Bronchial epithelial cell (primary cell): ENCODE measurements at places on chromosomes 1 and 21.
A peak's percentile ranks its signal among the peaks of the same experiment; 100 is the strongest.

GRCh38 chr1:218748071-218748470 lies 402.9 kb downstream of the TGFB2 start:
- DNase-seq: peak; percentile 64

- DNase-seq: peak; percentile 79
Measured at GRCh38 chr1:94050254-94050653, 70.7 kb downstream of the ABCA4 start.

DNA sequence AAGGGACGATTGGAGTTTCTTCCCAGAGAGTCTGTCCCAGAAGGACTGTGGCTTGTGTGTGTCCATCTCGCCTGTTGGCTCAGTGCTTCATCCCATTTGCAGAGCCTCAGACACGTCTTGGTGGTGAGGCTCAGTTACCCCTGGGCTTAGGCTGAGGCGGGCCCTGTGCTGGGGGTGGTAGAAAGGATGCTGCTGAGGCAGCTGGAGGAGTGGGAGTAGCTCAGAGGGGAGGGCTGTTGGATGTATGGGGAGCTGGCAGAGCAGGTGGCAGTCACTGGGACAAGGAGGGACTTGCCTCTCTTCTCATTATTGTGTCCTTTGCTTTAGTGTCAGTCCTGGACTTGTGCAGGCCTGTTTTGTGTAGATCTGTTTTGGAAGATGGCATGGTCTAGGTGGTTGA lies 7.3 kb upstream of the MIIP start:
- no peak for DNase-seq

DNA sequence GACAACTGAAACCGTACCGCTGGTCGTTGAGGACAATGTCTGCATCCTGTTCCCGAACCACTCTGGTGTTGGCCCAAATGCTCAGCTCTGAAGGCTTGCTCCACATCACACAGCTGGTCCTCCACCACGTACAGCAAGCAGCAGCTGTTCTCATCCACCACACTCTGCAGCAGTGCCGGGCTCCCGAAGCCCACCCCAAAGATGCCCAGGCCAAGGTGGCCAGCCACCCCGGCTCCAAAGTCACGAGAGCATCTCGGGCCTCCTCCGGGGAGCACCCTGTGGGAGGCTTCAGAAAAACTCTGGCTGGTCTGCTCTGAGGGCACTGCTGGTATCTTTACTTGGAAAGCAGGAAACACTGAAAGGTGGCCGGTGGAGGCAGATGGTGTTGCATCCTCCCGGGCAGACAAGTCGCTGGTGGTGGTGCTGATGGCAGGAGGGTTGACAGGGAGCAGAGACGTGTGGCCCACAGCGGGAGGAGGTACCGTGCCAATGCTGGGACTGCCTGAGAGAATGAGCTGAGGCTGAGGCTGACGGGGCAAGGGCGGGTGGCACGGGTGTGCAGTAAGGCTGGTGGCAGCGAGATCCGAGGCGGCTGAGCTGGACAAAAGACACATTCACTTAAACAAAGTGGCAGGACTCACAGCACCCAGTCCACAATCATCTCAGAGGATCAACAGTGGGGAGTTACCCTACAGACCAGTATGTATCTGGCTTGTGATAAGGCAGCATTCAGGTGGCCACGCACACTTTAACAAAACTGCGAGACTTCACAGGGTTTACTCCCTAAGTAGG lies 6.5 kb upstream of the CCDC27 start:
- DNase-seq: no peak

DNA sequence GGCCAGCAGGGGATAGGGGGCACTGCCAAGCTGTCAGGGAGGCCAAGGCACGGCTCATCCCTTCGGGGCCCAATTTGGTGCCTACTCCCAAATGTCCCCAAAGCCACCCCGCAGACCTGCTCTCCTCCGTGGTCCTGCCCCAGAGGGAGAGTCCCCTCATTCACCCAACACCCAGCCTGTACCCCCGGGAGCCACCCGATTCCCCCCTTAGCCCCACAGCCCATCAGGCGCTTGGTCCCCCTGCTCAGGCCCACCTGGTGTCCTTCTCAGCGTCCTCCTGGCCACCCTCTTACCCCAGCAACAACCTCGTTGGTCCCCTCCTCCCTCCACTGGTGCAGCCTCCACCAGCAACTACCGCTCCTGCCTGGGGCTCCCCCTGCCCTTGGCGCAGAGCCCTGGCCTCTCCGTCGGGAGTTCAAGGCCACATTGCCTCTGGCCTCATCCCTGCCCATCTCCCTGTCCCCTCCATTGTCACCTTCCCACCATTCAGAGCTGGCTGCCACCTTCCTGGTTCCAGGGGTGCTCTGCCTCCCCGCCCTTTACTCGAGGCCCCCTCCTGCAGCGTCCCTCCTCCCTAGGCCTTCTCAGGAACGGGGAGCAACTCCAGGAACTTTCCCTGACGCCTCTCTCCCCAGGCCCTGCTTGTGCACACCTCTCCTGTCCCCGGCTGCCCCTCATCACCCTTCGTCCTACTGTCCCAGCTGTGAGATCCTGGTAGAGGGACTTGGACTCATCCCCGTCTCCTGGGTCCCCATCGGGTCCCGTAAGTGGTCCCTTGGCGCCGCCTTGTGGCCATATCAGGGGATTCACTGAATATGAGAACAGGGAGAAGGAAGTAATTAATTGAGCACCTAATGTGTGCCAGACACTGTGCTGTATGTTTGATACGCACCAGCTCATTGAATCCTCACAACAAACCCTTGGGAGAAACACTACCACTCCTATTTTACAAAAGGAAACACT lies 73.9 kb downstream of the RAP1GAP start:
- DNase-seq: no peak

DNA sequence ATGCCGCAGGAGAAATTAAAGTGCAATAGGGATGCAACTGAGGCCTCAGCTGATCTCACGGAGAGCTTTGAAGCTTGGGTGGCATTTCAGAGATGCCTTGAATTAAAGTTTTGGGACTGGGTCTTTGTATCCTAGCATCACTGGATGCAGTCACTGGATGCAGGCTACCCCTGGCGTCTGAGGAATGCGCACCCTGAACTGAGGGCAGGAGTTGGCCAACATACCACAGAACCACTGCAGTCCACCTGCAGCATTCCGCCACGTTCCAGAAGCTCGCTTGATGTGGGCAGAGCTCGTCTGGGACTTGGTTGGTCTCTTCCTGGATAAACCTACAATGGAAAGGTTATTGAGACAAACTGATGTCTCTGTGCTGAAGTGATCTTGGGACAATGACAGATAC lies 34.1 kb upstream of the IGSF5 start:
- DNase-seq: no peak

DNA sequence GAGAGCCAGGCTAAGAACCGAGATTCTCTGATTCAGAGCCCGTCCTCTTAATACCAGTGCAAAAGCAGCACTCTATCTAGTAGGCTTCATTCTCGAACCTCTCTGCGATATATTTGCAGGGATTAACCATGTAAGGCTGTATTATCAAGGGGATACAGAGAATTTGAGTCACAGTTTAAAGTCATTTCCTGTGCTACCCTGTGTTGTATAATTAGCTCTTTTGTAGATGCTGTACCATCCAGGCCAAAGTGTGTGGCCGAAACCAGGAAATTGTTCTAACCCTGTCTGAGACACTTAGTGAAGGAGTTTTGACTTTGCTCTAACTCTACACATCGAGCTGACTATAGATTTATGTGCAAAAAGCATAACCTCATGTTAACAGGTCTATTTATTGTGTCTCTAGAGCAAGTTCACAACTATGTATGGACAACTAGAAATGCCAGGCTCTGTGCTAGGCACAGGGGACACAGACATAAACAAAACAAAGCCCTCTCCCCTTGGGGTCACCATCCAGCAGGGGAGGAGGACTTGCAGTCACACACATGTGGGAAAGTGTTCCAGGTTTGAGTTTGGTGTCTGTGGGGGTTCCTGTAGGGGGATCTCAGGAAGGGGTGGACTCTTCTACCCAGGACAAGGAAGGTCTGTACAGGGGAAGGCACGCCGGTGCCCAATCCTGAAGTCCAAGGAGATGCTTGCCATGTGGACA lies 182.2 kb downstream of the DHRS3 start:
- DNase-seq: peak; percentile 62

GRCh38 chr21:38249256-38249655 lies 7.5 kb upstream of the KCNJ15 start:
- DNase-seq: no peak

- DNase-seq: peak; percentile 83
Measured at GRCh38 chr1:89022167-89022959, at the start of gene GBP3. TSS of gene GBP3 (minus strand) at chr1:89022866. CDS start at chr1:89020721, 2,145 bp downstream.

- DNase-seq: peak; percentile 58
Measured at GRCh38 chr1:23224739-23225648, 7.7 kb upstream of the HTR1D start.

DNA sequence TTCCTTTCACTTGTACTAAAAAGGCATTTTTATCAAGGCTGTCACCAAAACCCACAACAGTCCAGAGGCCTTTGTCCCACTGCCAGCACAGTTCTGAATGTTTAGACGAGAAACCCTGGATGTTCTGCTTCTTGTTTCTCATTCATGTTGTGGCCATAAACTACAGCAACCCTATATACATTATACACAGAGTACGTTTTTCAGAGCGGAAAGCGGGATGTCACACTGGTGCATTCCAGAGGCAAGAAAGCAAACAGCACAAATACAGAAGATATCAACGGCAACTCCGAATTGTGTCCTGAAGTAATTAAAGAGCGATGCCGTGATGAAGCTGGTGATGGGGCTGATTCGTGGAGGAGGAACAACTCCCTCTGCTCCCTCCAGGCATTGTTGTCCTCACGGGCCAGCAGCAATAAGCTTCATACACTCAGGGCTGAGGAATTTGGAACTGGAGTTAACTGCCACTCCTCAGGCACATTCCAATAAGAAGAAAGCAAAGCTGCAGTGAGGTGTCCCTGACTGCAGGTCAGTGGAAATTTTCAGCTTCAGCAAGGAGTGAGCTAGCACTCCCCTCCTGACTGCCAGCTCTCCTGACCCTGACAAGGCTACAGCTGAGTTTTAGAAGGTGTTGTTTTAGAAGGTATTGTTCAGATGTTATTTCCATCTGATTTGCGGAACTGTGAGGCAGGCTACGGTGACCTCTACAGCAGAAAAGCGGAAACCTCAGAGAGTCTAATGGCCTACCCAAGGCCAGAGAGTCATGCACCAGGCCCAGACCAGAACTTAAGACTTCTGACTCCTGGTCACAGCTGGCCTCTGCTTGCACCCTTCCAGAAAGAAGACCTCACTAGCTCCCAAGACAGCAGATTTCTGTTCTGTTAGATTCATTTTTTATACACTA lies 149.0 kb downstream of the TGFBR3 start:
- DNase-seq: peak; percentile 82

DNA sequence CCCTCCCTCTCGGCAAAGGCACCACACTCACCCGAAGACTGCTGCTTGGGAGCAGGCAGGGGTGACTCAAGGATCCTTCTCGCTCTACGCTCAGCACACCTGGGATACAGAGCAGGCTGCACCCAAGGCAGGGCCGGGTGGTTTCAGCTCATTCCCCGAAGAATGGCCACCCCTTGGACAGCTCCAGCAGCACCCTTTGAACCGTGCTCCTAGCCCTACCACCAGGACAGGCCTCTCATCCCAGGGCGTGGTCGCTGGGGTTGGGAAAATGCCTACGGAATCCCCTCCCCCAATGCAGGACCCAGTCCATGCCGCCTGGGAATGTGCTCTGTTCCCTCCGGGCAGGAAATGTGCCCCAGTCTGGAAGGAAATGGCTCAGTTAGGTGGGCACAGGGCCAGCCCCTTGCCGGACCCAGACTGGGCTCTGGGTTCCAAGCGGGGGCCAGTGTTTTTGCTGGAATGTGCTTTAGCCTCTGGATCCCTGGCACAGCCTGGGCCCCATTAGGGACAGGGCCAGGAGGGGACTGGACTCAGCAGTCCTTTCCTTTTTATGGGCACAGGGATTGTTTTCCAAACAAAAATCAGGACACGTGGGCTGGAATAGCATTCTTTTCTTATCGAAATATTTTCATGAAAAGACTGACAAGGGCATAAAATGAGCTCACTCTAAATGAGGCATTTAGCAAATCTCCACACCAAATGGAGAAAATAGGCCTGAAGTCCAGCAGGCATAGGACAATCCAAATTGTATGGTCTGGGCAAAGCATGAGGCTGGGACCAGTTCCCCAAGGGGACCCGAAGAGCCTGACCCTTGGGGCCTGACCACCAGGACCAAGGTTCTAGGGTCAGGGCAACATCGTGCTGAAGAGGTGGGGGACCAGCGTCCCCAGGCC lies 7.3 kb downstream of the TMEM82 start:
- peak; percentile 50 for DNase-seq

DNA sequence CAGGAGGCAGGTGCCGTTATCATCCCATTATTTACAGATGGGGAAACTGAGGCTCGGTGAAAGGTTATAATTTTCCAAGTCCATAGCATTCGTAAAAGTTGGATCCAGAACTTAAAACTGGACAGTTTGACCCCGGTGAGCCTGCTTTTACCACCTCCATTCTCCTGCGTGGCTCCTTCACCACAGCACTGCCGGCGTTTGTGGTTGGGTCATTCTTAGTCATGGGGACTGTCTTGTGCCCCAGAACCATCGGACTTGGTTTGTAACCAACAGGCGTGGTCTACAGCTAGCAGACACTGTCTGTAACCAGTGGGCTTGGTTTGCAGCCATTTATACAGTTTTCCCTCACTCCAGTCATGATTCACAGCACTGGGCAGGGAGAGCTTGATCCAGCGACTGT lies 511.3 kb downstream of the NPHP4 start:
- no peak for DNase-seq

DNA sequence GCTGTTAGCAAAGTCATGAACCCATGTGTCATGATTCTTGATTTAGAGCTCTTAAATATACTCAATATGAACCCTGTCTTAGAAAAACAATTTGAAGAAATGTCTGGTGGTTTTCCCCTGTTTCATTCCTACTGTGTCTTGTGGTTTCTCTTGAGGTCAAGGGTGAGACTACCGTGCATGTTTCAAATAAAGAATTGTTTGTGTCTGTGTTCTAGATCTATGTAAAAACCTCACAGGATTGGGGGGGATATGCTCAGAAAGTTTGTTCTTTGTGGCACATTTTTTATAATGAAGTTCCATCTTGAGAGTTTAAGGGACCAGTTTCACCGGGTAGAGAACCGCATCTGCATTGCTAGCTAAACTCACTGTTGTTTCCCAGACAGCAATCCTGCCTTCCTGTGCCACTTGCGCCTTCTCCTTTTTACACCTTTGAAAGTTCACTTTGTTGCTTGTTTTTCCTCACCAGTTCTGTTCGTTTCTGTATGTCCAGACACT lies 30.9 kb upstream of the CACYBP start:
- DNase-seq: peak; percentile 47

GRCh38 chr1:231853588-231854207 lies 227.1 kb downstream of the DISC1 start:
- no peak for DNase-seq

- peak; percentile 18 for DNase-seq
Measured at GRCh38 chr1:41382480-41383090, 21.4 kb downstream of the FOXO6 start.

GRCh38 chr1:89489047-89489729 lies 35.4 kb upstream of the LRRC8B start:
- DNase-seq: peak; percentile 36

- DNase-seq: peak; percentile 54
Measured at GRCh38 chr1:206921772-206922265, at the start of gene FCMR. TSS of gene FCMR (minus strand) at chr1:206921941. CDS start at chr1:206921854, 87 bp downstream.

GRCh38 chr1:228794810-228795209 lies 59.5 kb downstream of the RHOU start:
- no peak for DNase-seq

GRCh38 chr1:41823471-41823870 lies 95.3 kb downstream of the HIVEP3 start:
- no peak for DNase-seq

GRCh38 chr1:213523781-213524398 lies 463.9 kb upstream of the PROX1 start:
- DNase-seq: no peak
